Activated naive CD4-positive, alpha-beta T cell treated with anti-CD3 and anti-CD28 coated beads for 36 hours (primary cell): ENCODE measurements at places on chromosomes 11 and 22. TPM values are rescaled to one million over a fixed set of nuclear protein-coding genes. Genes with fewer than 3 reads are reported as not detected.
A peak's percentile ranks its signal among the peaks of the same experiment; 100 is the strongest.

Gene MMP27
- total RNA-seq, result not detected

Gene ACER3
- total RNA-seq, result 7.6 TPM

Gene DEPDC7
- total RNA-seq, result 2.2 TPM

Gene CHCHD10
- total RNA-seq, result 191 TPM

Gene MED17
- 22.6 TPM for total RNA-seq

Gene C11orf87
- total RNA-seq, result not detected

Gene NELL1
- not detected for total RNA-seq

GRCh38 chr11:7222619-7223018, 29.1 kb upstream of the SYT9 start:
- H3K36me3 ChIP-seq, result no peaks in the 10 kb centered on the region
- DNase-seq, result no peak
- H3K27me3 ChIP-seq, result peaks cover 29% of the 10 kb centered on the region
- H3K4me1 ChIP-seq, result no peaks in the 10 kb centered on the region

DNA sequence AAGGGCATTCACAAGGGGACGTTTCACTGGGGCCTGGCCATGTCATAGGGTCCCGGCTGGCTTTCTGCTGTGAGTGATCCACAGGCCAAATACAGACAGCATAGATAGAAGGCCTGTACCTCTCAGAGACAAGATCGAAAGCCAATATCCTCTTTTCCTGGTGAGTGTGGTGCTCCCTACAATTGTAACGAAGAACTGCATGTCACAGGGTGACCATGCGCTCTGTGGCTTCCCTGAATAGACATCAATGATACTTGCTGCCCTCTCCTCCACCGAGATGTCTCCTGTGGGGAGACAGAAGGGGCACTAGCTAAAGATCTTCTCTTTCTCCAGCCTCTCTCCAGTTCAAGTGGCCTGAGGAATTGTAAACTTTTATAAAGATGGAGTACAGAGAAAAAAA, 226.1 kb upstream of the POU2AF2 start:
- DNase-seq, result no peak
- H3K4me1 ChIP-seq, result no peaks in the 10 kb centered on the region

DNA sequence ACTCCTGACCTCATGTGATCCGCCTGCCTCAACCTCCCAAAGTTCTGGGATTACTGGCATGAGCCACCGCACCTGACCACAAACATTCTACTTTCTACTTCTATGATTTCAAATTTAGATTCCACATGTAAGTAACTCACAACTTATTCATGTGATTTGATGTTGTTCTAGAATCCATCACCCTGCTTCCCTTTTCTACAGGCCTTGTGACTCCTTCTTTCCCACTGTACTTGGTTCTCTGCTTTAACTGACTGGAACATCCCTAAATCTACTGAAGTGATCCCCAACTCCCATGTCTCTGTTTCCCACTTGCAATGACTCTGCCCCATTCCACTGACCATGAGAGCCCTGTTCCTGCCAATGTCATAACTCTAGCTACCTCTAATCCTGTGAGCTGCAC, 25.7 kb upstream of the MRPL17 start:
- peaks cover 22% of the 10 kb centered on the region for H3K4me1 ChIP-seq
- peak overlapping the region; percentile 54 for H3K27ac ChIP-seq
- H3K36me3 ChIP-seq, result peaks cover under 1% of the 10 kb centered on the region
- no peaks in the 10 kb centered on the region for H3K27me3 ChIP-seq
- H3K4me3 ChIP-seq, result no peak overlapping the region
- DNase-seq, result no peak

DNA sequence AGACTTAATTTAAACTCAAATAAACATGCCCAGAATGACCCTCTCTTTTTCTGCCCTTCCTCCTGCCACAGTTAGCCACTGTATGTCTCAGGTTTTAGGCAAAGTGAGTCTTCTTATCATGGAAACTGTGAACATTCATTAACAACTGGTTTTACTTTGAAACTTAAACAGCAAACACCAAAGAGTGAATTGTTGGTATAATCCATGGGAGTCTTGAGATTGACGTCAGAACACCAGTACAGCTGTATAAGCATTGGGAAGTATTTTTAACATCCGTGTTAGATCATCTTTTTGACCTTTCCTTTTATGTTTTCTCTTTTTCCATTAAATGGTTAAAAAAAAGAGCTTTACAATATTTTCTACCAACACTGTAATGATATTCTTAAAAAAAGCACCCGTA, 38.9 kb downstream of the ARHGEF12 start:
- no peak overlapping the region for H3K4me3 ChIP-seq
- H3K27ac ChIP-seq, result no peak overlapping the region
- DNase-seq, result no peak
- H3K36me3 ChIP-seq, result peaks cover 6% of the 10 kb centered on the region
- peaks cover 18% of the 10 kb centered on the region for H3K27me3 ChIP-seq
- H3K4me1 ChIP-seq, result no peaks in the 10 kb centered on the region

DNA sequence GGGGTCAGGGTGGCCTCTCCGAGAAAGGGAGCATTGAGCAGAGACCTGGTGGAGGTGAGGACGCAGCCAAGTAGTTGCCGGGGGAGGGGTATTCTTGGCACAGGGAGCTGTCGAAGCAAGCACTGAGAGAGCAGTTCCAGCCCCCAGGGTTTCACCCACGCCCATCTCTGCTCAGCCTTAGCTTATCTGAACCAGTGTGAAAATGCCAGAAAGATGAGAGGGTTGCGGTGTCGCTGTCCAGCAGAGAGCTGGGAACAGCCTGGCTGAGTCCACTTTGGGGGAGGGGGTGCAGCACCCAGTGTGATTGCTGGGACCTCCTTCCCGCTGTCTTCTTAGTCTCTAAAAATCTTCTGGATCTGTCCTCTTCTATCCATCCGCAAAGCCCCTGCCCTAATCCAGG, 123.3 kb upstream of the TBCEL start:
- no peak overlapping the region for H3K27ac ChIP-seq
- H3K36me3 ChIP-seq, result no peaks in the 10 kb centered on the region
- H3K27me3 ChIP-seq, result peaks cover 7% of the 10 kb centered on the region
- H3K4me3 ChIP-seq, result no peak overlapping the region

DNA sequence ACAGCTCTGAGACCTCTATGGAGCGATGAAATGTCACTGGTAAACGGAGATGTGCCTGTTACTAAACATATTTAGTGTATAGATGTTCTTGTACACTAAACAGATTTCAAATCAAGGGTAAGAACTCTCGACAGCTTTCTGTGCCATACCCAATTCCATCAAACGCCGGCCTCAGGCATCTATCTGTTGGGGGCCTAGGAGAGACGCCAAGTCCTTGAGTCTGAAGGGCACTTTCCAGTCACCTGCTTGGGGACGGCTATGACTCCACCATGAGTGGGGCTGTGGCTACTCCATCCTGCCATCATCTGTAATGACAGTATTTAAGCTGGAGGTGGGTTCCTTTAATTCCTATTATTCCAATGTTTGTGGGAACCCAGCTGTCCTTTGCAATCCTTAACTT, 87.8 kb downstream of the SHANK2 start:
- DNase-seq, result no peak
- H3K4me1 ChIP-seq, result no peaks in the 10 kb centered on the region
- no peak overlapping the region for H3K4me3 ChIP-seq
- H3K36me3 ChIP-seq, result no peaks in the 10 kb centered on the region
- H3K27ac ChIP-seq, result no peak overlapping the region
- H3K27me3 ChIP-seq, result peaks cover 2% of the 10 kb centered on the region

GRCh38 chr11:69166218-69167115, 10.7 kb downstream of the SMIM38 start:
- peaks cover 18% of the 10 kb centered on the region for H3K4me1 ChIP-seq
- H3K4me3 ChIP-seq, result peak overlapping the region; percentile 27
- peak; percentile 79 for DNase-seq
- peak overlapping the region; percentile 27 for H3K27ac ChIP-seq
- H3K36me3 ChIP-seq, result no peaks in the 10 kb centered on the region

DNA sequence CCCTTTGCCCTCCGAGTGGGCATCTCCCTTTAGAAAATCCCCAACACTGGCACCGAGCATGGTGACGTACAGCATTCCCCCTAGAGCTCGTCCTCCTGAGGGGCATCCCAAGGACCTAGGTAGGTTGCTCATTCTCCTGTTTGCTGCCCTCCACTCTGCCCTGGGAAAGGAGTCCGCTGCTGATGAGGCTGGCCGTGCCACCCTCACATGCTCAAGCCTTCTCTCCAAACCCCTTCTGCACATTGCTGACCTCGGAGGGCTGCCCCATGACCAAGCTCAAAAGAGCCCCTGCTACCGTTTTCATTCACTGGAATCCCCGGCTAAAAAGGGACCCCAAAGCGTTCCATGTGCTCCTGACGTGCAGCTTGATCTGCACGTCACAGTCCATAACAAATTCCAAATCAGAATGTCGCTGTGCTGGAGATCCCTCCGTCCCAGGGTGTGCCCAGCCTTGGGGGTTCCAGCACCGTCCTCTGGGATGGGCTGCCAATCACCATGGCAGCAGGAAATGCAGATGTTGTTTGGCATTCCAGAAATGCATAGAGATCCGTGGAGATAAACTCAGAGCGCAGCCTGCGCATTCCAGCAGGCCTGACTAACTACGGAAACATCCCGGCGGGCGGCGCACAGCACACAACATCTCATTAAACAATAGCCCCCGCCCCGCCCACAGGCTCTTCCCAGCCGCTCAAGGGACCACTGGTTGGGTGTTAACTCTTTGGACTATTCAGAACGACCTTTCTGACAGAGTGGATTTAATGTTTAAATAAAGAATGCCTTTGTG, 26.3 kb upstream of the GNB1L start:
- no peak overlapping the region for H3K27ac ChIP-seq
- peaks cover 16% of the 10 kb centered on the region for H3K4me1 ChIP-seq
- H3K4me3 ChIP-seq, result no peak overlapping the region
- no peaks in the 10 kb centered on the region for H3K27me3 ChIP-seq
- H3K36me3 ChIP-seq, result peaks cover 2% of the 10 kb centered on the region

DNA sequence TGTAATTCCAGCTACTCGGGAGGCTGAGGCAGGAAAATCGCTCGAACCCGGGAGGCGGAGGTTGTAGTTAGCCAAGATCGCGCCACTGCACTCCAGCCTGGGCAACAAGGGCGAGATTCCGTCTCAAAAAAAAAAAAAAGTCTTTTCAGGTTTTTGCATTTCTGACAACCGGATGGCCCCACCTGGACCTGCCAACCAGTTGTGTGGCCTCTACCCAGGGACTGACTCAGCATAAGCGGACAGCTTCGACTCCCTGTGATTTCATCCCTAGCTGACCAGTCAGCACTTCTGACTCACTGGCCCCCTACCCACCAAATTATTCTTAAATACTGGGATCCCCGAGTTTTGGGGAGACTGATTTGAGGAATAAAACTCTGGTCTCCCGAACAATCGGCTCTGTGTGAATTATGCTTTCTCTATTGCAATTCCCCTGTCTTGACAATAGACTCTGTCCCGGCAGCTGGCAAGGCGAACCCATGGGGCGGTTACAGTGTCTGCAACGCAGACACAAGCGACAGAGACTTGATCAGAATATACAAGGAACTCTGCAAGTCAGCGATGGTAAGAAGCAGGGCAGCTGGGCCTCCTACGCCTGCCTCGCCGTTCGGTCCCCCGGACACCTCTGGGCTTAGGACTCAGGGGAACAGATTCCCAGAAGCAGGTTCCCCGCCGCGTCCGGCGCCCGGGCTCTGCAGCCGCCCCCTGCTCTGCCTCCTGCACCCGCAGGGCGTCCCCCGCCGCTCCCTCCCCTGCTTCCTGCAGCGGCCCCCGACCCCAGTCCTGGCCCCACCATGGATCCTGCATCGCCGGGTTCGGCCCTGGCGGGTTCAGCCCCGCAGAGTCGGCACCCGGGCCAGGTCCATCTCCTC, 741 bp upstream of the TALDO1 start:
- H3K27me3 ChIP-seq, result no peaks in the 10 kb centered on the region
- H3K36me3 ChIP-seq, result peaks cover 2% of the 10 kb centered on the region

- H3K27me3 ChIP-seq, result peaks cover 4% of the 10 kb centered on the region
- no peak overlapping the region for H3K27ac ChIP-seq
- no peaks in the 10 kb centered on the region for H3K4me1 ChIP-seq
- H3K4me3 ChIP-seq, result no peak overlapping the region
These were observed 34.5 kb downstream of the TNKS1BP1 start for GRCh38 chr11:57290288-57290687.

DNA sequence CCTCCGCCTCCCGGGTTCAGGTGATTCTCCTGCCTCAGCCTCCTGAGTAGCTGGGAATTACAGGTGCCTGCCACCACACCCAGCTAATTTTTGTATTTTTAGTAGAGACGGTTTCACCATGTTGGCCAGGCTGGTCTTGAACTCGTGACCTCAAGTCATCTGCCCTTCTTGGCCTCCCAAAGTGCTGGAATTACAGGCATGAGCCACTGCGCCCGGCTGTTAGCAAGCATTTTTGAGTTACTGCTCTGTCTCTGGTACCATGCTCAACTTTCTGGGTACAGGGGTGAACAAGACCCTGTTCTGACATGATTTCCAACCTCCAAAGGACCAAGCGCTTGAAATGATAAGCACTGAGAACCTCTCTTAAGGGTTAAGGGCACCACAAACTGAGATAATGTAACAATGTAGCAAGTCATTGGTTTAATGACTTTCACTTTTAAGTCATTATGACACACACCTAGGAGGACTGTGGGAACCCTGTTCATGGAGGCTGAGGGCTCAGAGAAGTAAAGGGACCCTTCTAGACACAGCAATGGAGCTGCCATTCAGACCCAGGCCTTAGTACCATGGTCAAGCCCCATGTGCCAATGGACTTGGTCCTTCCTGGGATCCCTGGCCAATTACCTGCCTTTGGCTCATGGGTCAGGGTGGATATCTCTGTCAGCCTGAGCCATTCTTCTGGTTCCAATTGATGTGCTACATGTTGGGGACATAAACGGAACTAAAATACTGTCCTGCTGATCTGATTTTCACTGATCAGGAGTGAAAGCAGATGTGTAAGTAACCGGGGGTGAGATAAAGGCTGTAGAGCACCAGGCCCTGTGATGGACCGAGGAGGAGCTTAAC, 11.6 kb downstream of the SLC3A2 start:
- no peak for DNase-seq
- H3K4me1 ChIP-seq, result peaks cover 6% of the 10 kb centered on the region
- no peak overlapping the region for H3K27ac ChIP-seq
- H3K4me3 ChIP-seq, result no peak overlapping the region
- peaks cover 24% of the 10 kb centered on the region for H3K36me3 ChIP-seq

DNA sequence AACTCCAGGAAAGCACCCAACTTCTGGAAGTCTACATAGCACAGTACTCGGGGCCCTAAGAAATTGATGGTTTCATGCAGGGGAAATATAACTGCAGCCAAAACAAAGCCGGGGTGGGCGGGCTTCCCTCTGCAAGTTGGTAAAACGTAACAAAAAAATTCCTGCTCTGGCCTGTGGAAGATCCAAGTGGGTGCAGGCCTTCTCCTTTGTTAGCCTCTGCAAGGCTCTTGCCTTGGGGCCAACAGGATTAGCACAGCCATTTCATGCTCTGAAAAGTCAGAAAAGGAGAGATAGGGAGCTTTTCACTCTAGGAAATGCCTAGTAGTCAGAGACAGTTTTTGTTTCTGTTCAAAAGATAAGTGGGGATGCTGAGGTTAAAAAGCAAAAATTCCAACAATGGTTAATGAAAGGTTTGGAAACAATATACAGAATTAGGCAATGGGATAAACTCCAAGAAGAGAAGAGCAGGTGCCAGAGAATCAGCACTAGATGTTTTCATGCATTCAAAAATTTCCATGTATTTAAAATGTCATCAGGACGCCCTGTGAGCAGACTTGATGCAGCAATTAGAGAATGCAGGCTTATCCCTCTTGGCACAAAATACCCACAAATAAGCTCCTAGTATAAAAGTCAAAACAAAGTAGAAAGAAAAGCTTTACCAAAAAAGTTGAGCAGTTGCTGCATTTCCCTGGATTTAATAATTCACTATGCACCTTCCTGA, 72.3 kb upstream of the CHRM4 start:
- H3K4me3 ChIP-seq, result no peak overlapping the region
- no peaks in the 10 kb centered on the region for H3K27me3 ChIP-seq
- no peak for DNase-seq
- no peak overlapping the region for H3K27ac ChIP-seq

GRCh38 chr11:134758342-134758931, 346.4 kb upstream of the B3GAT1 start:
- H3K36me3 ChIP-seq, result no peaks in the 10 kb centered on the region
- H3K27ac ChIP-seq, result no peak overlapping the region
- H3K4me1 ChIP-seq, result no peaks in the 10 kb centered on the region
- H3K27me3 ChIP-seq, result peaks cover 12% of the 10 kb centered on the region
- H3K4me3 ChIP-seq, result no peak overlapping the region
